Retinal pigment epithelial cell (primary cell): ENCODE measurements at places on chromosomes 7 and 10.

DNA sequence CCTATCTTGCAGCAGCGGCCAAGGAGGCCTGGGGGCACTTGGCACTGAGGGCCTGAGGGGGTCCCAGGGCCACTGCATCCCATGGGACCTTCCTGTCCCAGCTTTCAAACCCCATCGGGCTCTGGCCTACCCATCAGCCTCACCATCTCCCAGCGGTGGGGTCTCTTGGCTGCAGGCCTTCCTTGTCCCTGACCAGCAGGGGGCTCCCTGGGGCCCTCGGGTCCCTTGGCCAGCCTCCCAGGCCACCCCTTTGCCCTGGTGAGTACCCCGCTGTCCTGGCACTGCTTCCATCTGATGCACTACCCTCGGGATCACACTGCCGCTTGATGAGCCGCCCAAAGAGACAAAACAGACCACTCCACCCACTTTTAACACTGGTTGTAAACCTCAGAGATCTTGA is 43.5 kb downstream of the YKT6 start:
- no peak for DNase-seq

GRCh38 chr7:115869190-115869589 is 161.4 kb downstream of the TFEC start:
- no peak for DNase-seq

GRCh38 chr7:24659505-24659904 is 86.3 kb downstream of the PALS2 start:
- DNase-seq, result no peak

DNA sequence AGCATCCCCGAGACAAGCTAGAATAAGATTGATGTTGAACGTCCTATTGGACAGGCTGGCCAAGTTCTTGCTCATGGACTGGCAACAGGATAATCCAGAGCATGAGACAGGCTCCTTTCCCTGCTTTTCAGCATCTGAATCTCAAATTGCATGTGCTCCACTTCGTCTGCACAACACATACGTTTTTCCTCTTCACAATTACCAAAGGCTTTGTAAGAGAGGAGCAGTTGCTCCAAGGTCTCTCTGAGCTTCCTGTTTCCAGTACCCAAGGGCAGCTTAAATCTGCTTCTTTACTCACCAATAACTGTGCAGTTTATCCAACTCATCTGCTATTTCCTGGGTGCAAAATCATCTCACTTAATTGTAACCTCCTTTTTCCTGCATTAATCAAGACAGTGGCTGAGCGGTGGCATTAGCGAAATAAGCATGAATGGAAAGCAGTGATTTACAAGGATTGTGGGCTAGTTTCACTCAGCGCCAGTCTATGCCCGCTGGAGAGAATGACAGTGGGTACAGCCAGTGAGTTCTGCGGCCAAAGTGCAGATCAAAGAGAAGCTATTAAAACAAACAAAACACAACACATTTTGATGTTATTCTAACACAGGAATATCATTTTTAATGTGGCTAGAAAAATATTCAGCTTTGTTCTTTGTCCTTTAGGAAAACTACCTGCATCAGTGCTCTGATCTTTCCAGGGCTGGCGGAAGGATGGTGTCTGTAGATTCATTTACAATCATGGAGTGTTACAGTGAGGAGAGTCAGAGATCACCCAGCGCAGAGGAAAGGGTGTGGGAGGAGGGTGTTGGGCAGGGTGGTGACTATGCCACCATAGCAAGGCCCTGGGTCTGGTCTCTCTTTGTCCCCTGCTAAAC is 79.8 kb downstream of the CHN2 start:
- DNase-seq, result no peak

GRCh38 chr10:70509757-70510147 is 31.2 kb downstream of the PALD1 start:
- DNase-seq, result no peak

GRCh38 chr10:76879116-76879913 is 758.3 kb downstream of the KCNMA1 start:
- DNase-seq, result no peak

- DNase-seq, result no peak
These were observed 127.7 kb downstream of the SMURF1 start for GRCh38 chr7:99016196-99016595.

DNA sequence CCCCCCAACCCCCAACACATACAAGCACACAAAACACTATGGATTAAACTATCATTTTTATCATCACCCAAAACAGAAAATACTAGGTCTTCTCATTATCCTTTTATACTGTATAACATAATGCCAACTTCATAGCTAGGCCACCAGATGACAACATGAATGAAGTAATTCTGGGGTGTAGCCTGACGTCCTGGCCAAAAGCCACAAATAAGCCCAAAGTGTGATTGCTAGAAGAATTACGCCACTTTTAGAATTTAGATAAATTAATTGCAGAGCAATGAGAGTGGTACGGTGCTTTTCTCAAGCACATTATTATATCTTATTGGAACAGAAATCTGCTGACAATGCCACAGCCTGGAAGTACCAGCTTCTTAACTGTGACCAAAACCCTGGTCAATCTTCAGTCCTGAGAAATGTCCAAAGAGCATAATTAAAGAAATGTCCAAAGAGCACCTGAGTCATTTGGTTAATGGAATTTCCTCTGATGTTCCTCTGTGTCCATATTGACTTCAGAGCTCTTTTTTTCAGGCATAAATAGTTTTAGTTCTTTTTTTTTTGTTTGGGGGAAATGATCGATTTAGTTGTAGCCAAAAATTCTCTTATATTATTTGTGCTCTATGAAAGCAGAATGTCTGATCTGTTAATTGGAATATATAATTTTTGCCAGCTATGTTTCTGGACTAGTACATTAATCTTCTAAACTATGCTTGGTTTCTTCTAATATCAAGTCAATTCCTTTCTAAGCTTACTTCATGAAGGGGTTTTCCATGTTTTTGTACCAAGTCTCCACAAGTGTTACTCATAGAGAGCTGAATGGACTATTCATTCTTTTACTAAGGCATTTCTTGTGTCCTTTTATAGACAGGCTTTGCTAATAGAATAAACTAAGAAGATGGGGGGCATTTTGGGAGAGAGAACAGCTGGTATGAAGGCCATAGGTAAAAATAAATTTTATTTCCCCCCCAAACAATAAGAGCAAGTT is 233.4 kb upstream of the SLC26A5 start:
- DNase-seq, result peak; percentile 52

GRCh38 chr7:104275900-104276299 is 52.5 kb upstream of the LHFPL3 start:
- DNase-seq, result no peak

- no peak for DNase-seq
These were observed 143.2 kb downstream of the GRK5 start for GRCh38 chr10:119350502-119351097.

DNA sequence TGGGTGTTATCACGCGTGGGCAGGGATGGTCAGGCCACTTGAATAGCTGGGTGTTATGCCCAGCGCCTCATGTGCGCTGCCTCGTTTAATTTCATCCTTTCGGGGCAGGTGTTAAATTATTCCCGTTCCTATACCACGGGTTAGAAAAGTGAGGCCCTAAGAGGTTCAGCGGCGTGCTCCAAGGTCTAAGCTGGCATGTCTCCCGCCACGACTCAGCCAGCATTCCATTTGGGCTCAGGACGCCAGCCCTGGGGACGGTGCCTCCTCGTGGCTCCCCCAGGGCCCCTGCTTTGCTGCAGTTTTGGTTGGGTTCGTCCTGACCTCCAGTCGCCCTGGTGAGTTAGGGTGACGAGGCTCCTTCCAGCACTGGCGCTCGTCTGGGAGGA is 124.5 kb downstream of the TRRAP start:
- DNase-seq, result no peak

GRCh38 chr7:7883394-7883793 is 85.2 kb upstream of the GLCCI1 start:
- DNase-seq, result no peak

DNA sequence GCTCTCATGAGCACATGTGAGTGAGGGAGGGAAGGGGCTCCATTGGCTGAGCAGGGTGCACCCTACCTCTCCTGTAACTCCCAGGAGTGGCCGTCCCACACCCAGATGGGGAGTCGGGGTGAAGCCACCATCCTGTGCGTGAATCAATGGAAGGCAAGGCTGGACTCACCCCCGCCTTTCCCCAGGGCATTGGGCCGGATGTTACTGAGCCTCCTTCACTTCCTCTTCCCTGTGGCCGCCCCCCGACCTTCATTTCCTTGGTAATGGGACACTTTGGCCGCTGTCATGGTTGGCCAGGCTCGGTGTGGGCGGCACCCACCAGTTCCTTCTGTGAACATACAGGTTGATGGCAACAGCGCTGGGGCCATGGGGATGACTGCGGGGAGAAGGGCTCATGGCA is 209.0 kb downstream of the MGMT start:
- no peak for DNase-seq

GRCh38 chr10:129950676-129951075 is 13.4 kb downstream of the EBF3 start:
- no peak for DNase-seq

DNA sequence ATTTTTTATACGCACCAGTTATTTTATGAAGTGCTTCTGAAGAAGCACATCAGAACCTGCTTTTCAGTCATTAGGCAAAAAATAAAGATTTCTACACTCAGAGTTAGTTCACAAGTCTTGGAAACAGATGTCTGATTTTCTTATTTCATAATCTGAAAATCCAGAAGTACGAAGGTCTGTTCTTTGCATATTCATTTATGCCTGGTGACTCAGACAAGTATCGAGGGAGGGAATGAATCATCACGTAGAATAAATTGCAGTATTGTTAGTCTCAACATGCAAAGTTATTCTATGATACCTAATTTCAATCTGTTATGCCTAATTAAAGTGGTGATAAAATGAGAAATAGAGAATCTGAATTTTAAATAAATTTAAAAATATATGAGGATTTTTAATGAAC is 113.6 kb upstream of the SEM1 start:
- DNase-seq, result peak; percentile 2
